Stimulated activated CD4-positive, alpha-beta T cell treated with anti-CD3 and anti-CD28 coated beads, Interleukin-12 subunit alpha, Interleukin-12 subunit beta, amount 100 ng/mL, for 24 hours (primary cell): ENCODE measurements at places on chromosomes 7 and 10.

GRCh38 chr7:102004229-102004628 is 186.8 kb downstream of the CUX1 start:
- DNase-seq, result no peak

GRCh38 chr7:38574086-38574485 is 57.1 kb downstream of the AMPH start:
- DNase-seq, result no peak

- no peak for DNase-seq
Observed at GRCh38 chr10:89663144-89663543, 18.1 kb upstream of the PANK1 start.

DNA sequence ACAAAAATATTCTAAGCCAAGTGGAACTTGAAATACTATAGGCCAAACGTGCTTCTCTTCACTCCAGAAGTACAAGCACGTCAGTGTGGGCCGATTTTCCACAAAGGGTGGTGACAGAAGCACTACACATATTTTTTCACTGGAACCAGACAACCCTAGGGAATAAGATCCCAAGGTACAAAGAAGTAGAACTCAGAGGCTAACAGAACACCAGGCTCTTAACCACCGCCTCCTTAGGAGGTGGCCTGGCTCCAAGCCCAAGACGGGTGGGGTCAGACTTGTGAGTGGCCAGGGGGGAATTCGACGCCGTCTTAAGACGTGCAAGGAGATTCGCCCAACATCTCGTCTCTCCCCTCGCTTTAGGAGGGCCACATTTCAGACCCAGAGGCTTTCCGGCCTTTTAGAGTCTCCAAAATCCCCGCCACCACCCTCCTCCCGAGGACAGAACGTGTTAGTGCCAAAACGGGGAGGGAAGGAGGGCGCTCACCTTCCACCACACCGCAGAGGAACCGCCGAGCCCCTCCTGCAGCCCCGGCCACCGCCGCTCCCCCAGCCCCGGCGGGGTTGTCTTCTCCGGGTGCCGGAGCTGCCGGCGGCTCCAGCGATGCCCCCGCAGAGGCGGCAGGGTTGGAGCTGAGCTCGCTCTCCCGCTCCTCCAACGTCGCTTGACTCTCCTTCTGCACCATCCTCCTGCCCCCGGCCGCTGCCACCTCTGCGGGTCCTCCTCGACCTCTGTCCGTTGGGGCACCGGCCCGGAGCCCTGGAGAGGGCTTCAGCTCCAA is 716 bp downstream of the OGA start:
- no peak for DNase-seq

- no peak for DNase-seq
Observed at GRCh38 chr10:72259491-72260238, 14.1 kb upstream of the DDIT4 start.

DNA sequence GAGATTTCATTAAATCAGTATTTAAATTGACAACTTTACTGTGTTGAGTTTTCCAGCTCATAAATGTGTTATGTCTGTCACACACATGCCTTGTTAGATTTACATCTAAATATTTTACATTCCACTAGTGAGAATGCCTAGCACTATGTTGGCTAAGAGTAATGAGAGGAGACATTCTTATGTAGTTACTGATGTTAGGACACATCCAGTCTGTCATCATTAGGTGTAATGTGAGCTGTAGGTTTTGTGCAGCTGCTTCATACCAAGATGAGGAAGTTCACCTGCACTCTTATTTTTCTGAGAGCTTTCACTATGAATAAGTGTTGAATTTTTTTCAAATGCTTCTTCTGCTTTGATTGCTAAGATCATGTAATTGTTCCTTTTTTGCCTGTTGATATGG is 218.0 kb upstream of the IGFBP3 start:
- no peak for DNase-seq

GRCh38 chr10:80900661-80901060 is 363.0 kb downstream of the SH2D4B start:
- no peak for DNase-seq

DNA sequence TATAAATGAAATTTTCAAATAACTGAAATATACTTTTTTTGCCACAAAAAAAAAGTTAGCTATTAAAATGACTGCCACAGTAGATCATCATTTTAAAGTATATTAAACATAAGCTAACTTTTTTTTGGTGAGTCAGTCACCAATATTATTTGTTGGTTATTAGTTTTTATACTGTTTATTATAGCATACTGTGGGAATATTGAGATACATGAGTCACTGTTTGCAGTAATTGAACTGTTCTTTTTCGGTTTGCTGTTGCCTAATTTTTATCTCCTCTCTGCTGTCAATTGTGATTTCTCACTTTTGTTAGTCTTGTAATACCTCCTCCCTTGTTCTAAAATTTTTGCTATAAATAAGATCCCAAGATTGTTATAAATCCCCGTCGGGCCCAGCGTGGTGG is 45.7 kb downstream of the BTAF1 start:
- DNase-seq, result no peak

DNA sequence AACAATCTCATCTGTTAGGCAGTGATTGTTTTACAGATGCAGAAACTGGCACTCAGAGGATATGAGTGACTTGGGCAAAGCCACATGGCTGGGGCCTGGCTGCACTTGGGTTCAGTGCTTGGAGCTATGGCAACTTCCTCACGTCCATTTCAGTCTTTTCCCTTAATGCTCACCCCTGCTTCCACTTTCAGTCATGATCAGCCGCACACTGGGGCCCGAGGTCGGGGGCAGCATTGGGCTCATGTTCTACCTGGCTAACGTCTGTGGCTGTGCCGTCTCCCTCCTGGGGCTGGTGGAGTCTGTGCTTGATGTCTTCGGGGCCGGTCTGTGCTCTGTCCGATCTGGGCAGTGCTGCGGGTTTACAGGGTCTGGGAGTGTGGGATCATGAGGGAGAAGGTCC is 3.0 kb downstream of the SLC12A9 start:
- no peak for DNase-seq

DNA sequence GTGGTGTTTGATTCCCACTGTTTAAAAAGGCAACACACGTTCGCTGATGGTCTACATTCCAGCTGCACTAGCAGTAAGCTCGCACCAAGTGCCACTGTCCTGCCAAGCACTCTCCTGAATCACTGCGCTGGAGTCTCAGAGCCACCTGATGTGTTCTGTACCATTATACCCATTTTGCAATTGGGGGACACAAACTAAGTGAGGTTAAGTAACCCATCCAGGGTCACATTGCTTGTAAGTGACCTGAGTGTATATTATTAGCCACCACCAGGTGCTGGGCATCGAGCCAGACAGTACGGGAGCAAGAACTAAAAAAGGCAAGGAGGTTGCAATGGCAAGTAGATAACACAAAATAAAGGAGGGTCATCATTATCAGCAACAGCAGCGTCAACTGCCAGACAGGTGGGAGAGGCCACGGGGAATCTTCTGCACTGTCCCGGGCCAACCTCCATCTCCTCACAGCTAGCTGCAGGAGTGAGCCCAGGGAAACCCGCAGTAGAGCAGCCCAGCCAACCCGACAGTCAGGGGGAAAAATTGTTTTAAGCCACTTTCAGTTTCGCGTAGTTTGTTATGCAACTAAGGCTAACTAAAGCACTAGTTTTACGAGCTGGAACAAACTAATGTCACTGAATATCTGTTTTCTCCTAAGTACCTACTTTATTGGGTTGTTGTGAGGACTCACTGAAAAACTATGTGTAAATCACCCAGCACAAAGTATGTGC is 712 bp upstream of the CPVL start:
- no peak for DNase-seq

DNA sequence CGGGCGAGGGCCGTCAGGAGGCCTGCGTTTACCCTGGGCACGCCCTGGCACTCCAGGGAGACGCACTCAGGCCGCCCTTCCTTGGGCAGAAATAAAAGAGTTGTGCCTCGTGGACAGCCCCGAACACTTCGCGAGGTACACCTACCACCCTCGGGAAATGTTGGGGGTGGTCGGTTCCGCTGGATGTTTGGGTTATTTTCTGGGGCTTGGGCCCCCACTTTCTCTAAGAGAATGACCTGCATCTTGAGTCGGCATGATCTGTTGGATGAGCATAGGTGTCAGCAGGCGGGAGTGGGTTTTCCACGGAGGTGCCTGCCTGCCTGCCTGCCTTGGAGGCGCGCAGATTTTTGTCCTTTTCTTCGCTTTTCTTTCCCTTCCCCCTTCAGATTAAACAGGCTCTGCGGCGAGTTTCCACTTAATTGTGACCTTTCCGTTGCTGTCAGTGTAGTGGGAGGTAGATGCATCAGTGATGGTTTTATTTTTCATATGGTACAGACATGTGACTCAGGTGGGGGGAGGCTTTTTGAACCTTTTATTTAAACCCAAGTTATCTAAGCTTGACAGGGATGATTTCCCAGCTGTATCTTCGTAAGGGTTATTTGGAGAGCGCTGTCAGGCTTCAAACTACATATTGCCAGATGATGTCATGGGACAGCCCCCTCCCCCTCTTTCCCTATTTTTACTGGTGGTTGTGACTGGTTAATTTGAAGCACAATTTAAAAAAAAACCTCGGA is 661 bp downstream of the HECTD2 start:
- DNase-seq, result peak; percentile 8

- DNase-seq, result no peak
Observed at GRCh38 chr7:47149208-47149839, 432.6 kb downstream of the TNS3 start.

- no peak for DNase-seq
Observed at GRCh38 chr7:122535086-122535485, 163.8 kb downstream of the RNF133 start.

- no peak for DNase-seq
Observed at GRCh38 chr10:102808380-102808779, 28.8 kb downstream of the CYP17A1 start.

DNA sequence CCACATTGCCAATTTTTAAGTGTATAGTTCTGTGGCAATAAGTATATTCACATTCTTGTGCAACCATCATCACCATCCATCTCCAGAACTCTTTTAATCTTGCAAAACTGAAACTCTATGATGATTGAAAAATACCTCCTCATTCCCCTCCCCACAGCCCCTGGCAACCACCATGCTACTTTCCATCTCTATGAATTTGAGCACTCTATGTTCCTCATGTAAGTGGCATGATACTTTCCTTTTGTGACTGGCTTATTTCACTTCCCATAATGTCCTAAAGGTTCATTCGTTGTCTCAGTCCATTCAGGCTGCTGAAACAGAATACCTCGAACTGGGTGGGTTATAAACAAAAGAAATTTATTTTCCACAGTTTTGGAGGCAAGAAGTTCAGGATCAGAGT is 23.4 kb upstream of the EGR2 start:
- no peak for DNase-seq

DNA sequence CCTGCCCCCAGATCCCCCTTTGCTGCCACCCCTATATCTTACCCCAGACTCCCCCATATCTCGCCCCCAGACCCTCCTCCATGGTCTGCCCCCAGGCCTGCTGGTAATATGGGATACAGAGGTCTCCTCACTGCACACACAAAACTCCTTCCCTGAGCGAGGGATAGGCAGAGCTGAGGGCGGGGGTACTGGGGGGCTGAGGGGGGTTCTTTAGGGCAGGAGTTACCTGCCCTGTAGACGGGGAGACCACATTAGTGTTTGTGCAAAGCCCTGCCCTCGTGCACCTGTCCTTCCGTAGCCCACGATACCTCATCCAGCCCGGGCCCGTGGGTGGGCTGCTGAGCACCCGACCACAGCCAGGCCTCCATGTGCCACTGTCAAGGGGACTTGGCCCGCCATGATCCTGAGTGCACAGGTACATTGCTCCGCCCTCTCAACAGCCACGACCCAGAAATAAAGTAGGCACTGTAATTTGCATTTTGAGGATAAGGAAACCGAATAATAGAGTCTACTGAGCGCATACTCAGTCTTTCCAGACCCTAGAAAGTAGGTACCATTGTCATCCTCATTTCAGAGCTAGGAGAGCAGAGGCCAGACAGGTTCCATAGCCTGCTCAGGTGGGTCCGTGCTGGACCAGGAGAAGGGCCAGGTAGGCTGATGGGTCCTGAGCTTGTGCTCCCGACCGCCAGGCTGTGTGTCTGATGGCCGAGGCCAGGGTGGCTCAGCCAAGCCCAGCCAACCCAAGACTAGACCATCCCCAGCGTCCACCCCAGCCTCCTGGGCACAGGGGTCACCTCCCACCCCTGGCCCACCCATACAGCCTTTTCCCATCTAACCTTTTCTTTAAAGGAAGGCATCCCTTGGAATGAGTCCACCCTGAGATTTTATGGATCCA is 115.2 kb downstream of the LHPP start:
- no peak for DNase-seq

DNA sequence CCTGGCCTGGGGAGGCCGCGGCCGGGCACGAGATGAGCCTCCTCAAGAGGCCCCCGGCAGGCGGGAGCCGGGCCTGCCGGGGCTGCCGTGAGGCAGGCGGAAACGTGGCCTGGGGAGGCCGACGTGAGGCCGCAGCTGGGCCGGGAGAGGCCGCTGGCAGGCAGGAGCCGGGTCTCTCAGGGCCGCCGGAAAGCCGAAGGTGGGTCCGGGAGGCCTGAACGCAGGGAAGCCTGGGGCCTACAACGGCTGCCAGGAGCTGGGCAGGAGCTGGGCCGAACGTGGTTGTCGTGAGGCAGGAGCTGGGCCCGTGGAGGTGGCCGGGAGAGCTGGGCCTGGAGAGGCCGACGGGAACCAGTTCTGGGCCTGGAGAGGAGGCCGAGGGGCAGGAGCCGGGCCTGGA is 171.9 kb downstream of the TPST1 start:
- DNase-seq, result no peak

GRCh38 chr10:5888351-5888750 is 1.3 kb downstream of the ANKRD16 start:
- DNase-seq, result no peak

GRCh38 chr10:74021248-74022055 is 23.5 kb downstream of the VCL start:
- DNase-seq, result no peak

DNA sequence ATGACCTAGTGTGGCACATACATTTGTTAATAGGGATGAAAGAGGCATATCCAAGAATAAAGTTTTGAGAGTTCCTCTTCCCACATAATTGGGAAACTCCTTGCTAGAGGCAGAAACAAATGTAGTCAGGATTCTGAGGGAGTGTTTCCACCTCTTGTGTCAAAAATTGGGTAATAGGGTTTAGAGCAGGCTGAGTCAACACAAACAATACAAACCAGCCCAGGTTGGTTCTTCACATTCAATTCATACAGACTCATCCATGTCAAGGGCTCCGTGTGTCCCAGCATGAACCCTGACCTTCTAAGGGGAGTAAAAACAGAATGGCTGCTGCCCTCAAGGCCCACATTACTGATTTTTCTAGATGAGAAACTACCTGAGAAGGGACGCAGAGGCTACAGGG is 75.3 kb downstream of the GLI3 start:
- DNase-seq, result no peak

DNA sequence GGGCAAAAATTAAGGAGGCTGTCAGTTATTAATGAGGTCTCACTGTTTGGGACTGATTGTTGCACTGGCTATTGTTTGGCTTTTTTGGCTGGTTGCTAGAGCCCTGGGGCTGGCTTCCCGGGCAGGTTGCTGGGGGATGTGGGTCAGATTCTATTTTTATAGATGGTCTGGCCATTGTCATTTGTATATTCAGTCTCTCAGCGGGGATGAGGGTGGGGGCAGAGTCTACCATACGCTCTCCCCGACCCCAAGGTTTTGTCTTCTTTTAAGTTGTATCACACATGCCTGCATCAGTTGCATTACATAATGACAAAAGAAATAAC is 84.3 kb upstream of the GRB10 start:
- no peak for DNase-seq
